T-helper 17 cell (primary cell): ENCODE measurements at places on chromosomes 5 and 9. TPM values are rescaled to one million over a fixed set of nuclear protein-coding genes. Genes with fewer than 3 reads are reported as not detected.

DNA sequence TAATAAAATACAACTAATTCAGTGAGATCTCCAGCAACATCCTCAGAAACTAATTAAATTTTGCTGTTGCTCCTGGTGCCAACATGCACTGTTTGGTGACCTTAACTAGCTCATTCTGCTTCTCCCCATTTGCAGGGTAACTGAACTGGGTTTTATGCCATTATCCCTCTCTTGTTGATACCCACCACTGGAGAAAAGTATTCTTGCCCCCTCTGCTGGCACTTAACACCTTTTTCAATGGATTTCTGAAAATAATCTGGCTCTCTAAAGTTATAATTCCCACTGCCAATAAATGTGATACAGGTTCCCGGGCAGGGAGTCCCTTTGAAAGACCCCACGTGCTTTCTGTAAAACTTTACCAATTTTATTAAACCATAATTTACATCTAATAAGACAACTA, 394.3 kb downstream of the OSTF1 start:
- DNase-seq = no peak

- no peak for DNase-seq
Observed at GRCh38 chr9:81410201-81410600, 279.1 kb downstream of the TLE1 start.

- DNase-seq = no peak
Observed at GRCh38 chr5:141785135-141785534, 93.1 kb downstream of the PCDH1 start.

The LEAP2 gene
- total RNA-seq = 0.47 TPM

DNA sequence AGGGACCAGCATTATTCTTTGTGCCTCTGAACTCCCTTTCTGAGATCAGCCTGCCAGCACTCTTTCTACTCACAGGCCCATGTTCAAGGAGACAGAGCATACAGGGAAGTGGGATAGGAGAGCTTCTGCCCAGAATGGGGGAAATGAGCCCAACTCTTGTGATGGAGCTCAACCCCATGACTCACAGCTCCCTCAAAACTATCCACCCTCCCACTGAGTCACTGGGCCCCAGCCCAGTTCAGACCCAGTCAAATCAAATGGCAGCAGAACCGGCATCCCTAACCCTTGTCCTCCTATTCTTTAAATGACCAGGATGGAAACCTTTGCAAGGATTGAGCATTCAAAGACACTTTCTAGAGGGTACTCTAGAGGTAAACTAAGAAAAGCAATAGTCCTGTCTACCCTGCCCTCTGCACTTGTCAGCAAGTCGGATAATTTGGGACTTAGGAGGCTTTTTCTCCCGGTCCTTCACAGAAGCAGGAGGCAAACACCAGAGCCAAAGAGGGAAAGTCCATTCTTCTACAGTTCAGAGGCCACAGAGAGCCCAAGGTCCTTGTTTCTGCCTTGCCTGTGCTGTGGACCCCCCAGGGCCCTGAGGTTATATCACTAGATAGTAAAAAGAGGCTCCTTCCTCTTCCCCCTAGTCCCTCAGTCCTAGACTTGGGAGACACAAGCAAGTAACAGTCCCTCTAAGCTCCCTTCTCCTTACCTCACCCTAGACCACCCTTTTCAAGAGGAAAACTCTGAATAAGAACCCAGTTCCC, 3.2 kb downstream of the ATOSB start:
- no peak for DNase-seq

DNA sequence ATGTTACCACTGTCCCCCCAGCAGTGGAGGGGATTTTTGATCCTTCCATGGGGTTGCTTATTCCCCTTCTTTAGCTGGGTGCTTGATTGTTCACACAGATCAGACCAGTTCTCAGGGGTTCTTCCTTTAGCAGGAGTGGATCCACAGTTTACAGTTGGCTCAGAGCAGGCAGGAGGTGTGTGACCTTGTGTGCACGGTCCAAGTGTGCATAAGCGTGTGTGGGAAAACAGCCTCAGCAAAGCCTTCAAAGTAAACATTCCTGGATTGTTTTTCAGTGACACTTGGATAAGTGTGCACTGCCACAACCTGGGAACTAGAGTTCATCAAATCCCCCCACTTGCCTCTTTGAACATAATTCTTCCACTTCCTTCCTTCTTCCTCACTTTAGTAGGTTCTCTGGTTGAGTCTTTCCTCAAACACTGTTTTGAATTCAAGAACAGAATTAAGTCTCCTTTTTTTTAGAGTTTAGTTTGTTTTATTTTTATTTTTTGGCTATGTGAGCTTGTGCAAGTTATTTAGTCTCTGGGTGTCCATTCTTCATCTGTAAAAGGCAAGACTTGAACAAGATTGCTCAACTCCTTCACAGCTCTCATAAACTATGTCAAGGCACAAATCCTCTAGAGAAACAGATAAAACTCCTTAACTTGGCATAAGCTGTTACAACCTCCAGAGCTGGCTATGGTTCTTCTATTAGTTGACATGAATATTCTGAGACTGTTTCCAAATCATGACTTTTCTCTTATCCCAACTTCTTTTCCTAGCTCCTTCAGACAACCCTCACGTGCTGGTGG, 78.0 kb downstream of the OSMR start:
- no peak for DNase-seq

- no peak for DNase-seq
Observed at GRCh38 chr9:127885508-127886281, 8.2 kb upstream of the AK1 start.

- no peak for DNase-seq
Observed at GRCh38 chr9:134210511-134210907, 46.1 kb upstream of the RNU6ATAC start.
